ENCODE measurements at places on chromosomes 16 and 17. TPM values are rescaled to one million over a fixed set of nuclear protein-coding genes. Genes with fewer than 3 reads are reported as not detected.

Gene ACAP1
- 392 TPM for total RNA-seq

- no peaks in the 10 kb centered on the region for H3K4me1 ChIP-seq
- H3K36me3 ChIP-seq: no peaks in the 10 kb centered on the region
- no peak overlapping the region for H3K27ac ChIP-seq
Measured at GRCh38 chr17:5706577-5707210, 122.4 kb upstream of the NLRP1 start.

DNA sequence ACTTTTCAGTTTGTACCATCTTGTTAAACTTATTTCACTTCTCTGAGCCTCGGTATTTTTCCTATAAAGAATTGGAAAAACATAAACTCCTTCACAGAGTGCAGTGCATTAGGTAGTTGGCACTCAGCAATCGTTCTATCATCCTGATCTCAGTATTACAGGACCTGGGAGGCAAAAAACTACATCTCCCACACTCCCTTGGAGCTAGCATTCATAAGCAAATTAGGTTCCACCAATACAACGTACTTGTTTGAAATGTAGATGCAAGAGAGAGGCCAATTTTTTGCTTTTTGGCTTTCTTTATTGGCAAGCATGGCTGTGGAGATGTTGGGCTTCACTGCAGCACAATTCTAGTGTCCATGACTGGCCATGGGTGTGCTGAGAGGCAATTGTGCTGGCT lies 285.2 kb downstream of the CA10 start:
- no peaks in the 10 kb centered on the region for H3K27me3 ChIP-seq
- H3K27ac ChIP-seq: no peak overlapping the region
- no peaks in the 10 kb centered on the region for H3K4me1 ChIP-seq

DNA sequence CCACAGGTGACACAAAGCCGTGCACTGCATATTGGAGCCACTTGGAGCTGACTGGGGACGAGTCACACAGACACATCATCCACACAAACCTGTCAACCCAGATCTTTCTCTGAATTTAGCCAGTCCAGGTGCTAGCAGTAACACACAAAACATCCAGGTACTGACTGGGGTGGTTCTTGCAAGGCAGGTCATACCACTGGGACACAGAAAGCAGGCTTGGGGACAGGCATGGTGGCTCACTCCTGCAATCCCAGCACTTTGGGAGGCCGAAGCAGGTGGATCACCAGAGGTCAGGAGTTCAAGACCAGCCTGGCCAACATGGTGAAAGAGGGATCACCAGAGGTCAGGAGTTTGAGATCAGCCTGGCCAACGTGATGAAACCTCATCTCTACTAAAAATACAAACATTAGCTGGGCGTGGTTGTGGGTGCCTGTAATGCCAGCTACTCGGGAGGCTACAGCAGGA lies 14.9 kb downstream of the ENPP7 start:
- H3K27ac ChIP-seq: no peak overlapping the region
- H3K36me3 ChIP-seq: no peaks in the 10 kb centered on the region
- peaks cover 30% of the 10 kb centered on the region for H3K4me1 ChIP-seq
- H3K4me3 ChIP-seq: no peak overlapping the region

GRCh38 chr17:37100231-37100630 lies 151.5 kb downstream of the AATF start:
- no peak overlapping the region for H3K27ac ChIP-seq
- H3K27me3 ChIP-seq: no peaks in the 10 kb centered on the region
- DNase-seq: no peak
- peaks cover 5% of the 10 kb centered on the region for H3K36me3 ChIP-seq
- no peak overlapping the region for H3K4me3 ChIP-seq

DNA sequence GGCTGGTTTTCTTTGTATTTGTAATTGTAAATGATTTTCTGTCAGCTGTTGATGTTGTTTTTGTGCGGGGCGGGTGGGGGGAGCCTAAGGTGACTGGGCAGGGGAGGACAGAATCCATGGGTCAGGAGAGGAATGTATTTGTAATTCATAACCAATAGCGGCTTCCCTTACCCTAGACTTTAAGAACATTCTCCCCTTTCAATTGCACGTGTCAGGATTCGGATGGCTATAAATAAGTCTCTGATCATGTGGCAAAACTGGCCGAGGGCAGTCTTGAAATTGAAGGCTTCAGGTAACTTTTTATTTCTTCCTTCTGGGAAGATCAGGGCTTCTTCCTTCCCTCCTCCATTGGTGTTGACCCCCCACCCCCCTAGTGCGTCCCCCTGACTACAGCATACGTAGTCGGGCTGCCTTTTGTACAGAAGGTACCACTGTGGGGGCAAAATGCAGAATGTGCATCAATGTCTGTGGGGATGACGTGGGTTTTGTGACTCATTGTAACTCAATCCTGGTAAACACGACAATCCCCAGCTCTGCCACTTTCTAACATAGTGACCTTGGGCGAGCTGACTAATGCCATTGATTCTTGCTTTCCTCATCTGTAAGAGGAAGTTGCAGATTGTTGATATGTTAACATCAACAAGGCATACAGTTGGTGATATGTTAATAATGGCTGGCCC lies 16.2 kb downstream of the MARCHF10 start:
- no peak overlapping the region for H3K27ac ChIP-seq
- H3K27me3 ChIP-seq: peaks cover 7% of the 10 kb centered on the region
- H3K4me1 ChIP-seq: peaks cover 9% of the 10 kb centered on the region
- H3K36me3 ChIP-seq: no peaks in the 10 kb centered on the region

DNA sequence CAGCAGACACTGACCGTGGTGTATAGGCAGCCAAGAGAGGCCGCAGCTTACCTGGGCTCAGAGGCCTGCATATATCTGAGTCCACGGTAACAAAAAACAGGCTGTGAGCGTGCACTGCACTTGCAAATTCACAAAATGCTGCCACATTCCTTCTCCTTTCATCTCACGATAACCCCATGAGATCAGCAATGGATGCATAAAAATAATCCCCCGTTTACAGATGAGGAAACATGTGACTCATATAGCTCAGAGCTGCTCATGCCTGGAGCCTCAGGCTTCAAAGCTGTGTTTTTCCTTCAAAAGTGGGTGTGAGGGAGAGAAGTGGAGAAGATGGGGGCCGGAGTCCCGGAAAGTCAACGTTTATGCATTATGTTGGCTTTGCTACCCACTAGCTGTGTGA lies 118.3 kb upstream of the FOXF1 start:
- H3K4me3 ChIP-seq: no peak overlapping the region
- no peaks in the 10 kb centered on the region for H3K27me3 ChIP-seq
- H3K4me1 ChIP-seq: no peaks in the 10 kb centered on the region
- no peak for DNase-seq
- no peak overlapping the region for H3K27ac ChIP-seq

- DNase-seq: peak; percentile 7
- H3K36me3 ChIP-seq: no peaks in the 10 kb centered on the region
- H3K4me3 ChIP-seq: no peak overlapping the region
- H3K27ac ChIP-seq: no peak overlapping the region
Measured at GRCh38 chr16:35431829-35432663, 1972.6 kb downstream of the TP53TG3F start.

GRCh38 chr16:23296994-23297393 lies 5.1 kb upstream of the SCNN1B start:
- H3K27ac ChIP-seq: no peak overlapping the region
- H3K36me3 ChIP-seq: no peaks in the 10 kb centered on the region
- H3K4me1 ChIP-seq: peaks cover 2% of the 10 kb centered on the region
- no peak overlapping the region for H3K4me3 ChIP-seq
- peaks cover 4% of the 10 kb centered on the region for H3K27me3 ChIP-seq

Measured in B cell (primary cell).